ENCODE measurements at places on chromosomes 1 and 21.
A peak's percentile ranks its signal among the peaks of the same experiment; 100 is the strongest.

- no peak for DNase-seq
Measured at GRCh38 chr21:32245971-32246370, 32.9 kb downstream of the MIS18A start.

GRCh38 chr1:231688989-231689388 lies 62.4 kb downstream of the DISC1 start:
- no peak for DNase-seq

DNA sequence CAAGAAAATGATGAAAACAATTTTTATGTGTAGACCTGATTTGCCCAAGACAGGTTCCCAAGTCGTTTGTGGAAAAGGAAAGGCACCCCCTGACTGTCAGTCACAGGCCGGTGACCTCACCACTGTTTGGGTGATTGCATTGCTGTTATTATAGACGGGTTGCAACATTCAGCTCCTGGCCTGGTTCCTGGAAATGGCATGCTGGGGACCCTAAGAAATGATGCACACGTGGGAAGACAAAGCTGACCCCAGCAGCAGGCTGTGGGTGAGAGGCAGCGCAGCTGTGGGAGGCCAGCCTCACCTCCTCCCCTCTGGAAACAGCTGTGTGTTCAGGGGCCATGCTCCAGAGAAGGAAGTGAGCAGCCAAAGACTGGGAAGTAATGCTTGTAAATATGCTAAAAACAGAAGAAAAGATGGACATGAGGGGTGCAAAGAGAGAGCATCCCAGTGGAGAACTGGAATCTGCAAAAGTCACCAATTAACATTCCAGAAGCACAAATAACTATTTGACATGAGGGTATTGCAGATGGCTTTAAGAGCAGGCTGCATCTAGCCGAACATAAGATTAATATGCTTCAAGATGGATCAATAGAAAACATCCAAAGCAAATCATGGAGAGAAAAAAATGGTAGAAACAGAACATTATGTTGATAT lies 23.4 kb upstream of the ABCG1 start:
- DNase-seq: no peak

DNA sequence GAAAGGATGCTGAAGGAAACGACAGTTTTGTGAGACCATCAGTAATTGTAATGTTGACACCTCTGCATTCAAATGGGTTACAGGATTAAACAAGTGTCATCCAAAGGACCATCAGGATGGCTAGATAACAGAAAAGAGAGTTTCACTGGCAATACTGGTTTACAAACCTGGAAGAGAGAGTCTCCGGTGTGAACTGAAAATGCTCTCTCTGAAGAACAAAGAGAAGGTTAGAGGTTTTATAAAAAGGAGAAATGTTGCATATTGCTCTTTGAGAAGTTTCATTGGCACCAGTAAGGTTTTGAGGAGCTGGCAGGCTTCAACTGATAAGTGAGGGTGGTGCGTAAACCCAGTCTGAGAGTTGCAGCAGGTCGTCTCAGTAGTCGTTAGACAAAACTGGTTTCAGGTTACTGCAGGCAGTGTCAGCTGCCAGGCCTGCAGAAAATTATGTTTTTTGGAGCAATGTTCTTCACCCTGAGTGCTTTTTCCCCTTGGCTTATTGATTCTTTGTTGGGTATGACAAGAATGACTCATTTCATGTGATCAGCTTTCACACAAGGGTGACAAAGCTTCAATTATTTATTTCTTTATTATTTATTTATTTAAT lies 42.2 kb downstream of the KCNK1 start:
- no peak for DNase-seq

DNA sequence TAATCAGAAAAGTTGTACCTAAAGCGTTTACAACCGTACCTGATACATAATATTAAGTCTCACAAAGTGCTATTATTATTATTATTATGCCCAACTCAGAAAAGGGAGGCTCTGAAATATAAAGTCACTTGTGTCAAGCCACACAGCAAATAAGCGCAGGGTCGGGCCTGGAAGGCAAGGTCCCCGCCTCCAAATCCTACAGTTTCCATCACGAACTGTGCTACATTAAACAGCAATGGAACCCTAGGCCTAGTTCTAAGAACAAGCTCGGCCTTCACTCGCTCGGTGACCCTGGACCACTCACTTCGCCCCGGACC lies 549 bp downstream of the PARS2 start:
- no peak for DNase-seq

GRCh38 chr21:42220138-42220701 lies 1.3 kb downstream of the ABCG1 start:
- DNase-seq: peak; percentile 39

DNA sequence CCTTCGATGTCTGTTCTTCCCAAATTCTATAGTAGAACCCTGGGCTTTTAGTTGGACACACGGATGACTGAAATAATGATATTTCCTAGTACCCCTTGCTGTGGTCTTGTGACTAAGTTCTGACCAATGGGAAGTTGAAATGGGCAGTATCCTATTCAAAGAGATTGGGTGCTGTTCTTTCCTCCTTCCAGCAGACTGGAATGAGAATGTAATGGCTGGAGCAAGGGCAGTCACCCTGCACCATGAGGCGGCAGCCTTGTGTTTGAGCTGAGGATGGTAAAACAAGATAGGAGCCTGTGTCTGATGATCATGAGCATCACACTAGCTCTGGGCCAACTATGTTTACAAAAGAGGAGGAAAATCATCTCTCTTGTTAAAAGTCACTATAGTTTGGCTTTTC lies 5.1 kb upstream of the SRM start:
- no peak for DNase-seq

DNA sequence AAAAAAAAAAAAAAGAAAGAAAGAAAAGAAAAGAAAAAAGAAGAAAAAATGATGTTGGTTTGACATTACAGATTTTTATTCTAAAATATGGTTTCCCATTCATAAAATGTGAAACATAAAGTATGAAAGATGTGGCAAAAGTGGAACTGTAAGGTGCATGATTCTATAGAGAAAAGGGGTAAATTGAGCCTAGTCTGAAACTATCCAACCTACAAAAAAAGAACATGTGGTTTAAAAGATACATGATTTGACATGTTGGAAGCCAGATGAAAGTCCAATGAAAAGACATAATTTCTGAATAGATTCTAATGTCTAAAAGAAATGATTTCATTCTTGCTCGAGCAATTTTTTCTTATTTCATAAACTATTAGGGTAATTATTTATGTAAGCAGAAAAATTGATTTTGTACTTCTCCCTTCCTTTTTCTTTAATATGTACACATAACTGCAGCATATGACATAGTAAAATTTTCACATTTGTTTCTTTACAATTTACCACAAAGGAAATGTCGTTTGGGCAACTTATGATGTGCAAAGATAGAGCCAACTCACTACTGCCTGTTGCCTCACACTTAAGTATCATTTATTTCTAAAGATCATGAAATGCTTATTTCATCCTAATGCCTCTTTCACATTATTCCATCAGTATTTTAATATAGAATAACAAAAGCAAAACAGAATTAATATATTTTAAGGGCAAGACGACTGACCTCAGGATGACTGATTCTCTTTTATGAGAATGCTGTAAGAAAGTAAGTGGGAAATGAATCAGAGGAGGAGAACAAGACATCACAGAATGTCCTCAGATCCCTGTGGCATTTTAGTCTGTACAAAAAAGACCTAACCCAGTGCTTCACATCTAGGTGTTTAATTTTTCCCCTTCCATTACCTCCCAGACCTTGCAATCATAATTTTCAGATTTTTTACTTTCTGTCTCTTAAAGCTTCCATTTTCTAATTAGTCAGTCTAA lies 165.8 kb upstream of the HMCN1 start:
- no peak for DNase-seq

DNA sequence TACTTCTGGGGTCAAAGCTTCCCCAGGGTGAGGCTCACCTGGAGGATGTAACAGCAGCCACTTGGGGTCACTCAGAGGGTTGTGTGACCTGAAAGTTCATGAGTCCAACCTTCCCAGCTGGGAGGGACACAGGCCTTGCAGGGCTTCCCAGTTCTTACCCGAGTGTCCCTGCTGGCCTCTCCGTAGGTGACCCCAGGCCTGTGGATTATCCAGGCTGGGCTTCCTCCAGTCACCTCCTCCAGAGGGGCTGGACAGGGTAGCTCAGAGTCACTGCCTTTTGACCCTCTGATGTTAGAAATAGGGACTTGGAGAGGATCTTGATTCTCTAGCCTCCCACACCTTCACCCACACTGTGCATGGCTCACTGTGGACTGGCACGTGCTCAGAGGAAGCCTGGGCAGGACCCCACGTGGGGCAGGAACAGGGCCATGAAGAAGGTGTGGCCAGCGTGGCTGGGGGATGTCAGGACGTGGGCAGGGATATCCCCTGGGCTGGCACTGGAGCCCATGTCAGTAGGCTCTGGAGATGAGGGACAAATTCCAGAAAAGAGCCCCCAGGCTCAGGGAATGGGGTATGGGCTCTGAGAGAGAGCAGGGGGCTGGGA lies 131.8 kb downstream of the ACTL8 start:
- DNase-seq: no peak

DNA sequence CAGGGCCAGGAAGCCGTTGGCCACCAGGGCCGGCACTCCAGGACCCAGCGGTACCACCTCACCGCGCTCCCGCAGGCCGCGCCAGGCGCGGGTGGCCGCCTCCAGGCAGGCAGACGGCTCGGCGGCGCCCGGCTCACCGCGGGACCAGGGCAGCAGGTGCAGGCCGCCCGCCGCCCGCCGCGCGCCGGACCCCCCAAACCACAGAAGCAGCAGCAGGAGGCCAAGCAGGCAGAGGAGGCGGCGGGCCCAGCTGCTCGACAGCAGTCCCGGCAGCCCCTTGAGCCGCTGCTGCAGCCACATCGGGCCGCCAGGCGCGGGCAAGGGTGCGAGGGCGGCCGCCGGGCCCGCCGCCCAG lies 312 bp downstream of the KIAA2013 start:
- DNase-seq: no peak

DNA sequence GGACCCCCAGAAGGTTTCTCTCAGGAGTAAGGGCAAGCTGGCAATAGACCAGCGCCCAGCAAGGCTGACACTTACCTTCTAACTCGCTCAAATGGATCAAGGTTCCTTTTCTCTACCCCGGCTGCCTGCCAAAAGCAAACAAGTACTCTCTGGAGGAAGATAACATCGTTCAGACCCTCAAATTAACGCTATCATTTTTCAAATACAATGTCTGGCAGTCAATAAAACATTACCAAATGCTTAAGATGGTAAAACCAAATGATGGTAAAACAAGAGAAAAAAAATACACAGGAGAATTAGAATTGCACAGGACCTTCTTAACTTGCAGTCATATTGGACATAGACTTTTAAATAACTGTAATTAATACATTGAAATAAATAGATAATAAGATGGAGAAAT lies 148.1 kb downstream of the SPATA46 start:
- no peak for DNase-seq

DNA sequence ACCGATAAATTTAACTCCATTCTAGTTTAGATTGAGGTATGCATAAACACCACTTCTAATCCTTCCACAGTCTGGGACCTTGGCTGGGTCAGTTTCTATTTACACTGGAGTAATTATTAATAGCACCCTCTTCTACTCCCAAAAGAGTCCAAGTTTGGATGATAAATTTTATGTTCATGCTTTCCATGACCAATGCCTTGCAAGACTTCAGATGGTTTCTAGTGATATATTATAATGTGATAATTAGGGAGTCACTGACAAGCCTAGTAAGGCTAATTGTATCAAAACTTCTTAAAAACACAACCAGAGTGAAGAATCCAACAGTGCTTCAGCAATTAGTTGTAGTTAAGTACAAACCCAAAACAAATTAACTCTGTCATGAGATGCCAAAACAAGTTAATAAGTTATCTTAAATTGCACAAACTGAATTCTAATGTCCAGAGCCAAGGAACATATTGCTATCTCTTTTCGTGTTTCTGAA lies 489.6 kb downstream of the TTLL7 start:
- DNase-seq: no peak

DNA sequence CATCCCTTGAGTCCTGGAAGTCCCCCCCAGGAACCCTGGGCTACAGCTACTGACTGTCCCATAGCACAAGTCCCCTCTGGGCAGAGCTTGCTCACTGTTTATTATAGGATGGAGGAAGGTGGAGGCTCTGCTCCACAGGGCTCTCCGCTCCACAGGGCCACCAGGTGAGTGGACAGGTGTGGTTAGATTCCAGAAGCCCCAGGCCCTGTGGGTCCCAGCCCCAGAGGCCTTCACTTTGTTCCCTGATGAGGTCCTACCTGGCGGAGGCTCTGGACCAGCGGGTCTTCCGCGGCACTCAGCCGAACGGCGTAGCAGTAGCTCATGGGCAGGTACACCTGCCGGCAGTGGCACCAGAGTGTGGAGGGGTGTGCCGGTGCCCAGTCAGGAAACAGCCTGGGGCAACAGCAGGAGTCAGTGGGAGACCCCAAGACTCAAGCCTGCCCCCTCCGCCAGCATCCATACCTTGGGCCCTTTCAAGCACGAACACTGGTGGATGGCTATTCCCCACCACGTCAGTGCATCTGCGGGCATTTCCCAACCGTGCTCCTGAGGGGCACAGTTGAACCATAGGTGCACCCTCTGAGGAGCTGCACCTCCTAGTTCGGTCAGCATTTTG lies 12.3 kb downstream of the LSS start:
- DNase-seq: no peak

GRCh38 chr21:37787456-37787855 lies 128.8 kb downstream of the KCNJ6 start:
- no peak for DNase-seq

GRCh38 chr1:91173346-91173890 lies 151.6 kb upstream of the ZNF644 start:
- DNase-seq: no peak

DNA sequence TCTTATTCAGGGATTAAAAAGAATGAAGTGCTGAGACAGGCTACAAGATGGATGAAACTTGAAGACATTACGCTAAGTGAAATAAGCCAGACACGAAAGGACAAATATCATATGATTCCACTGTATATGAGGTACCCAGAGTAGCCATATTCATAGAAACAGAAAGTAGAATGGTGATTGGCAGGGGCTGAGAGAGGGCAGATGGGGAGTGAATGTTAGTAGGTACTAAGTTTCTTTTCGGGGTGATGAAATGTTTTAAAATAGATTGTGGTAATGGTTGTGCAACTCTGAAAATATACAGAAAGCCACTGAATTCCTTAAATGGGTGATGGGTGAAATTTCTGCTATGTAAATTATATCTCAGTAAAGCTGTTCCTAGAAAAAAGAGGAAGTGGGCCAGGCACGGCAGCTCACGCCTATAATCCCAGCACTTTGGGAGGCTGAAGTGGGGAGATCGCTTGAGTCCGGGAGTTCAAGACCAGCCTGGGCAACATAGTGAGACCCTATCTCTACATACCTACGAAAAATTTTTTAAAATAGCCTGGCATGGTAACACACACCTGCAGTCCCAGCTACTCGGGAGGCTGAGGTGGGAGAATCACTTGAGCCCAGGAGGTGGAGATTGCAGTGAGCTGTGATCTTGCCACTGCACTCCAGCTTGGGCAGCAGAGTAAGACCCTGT lies 15.9 kb downstream of the SLC27A3 start:
- no peak for DNase-seq

- no peak for DNase-seq
Measured at GRCh38 chr1:212718499-212718898, 18.9 kb upstream of the BATF3 start.

GRCh38 chr1:157199421-157199755 lies 61.2 kb upstream of the ETV3 start:
- DNase-seq: no peak

DNA sequence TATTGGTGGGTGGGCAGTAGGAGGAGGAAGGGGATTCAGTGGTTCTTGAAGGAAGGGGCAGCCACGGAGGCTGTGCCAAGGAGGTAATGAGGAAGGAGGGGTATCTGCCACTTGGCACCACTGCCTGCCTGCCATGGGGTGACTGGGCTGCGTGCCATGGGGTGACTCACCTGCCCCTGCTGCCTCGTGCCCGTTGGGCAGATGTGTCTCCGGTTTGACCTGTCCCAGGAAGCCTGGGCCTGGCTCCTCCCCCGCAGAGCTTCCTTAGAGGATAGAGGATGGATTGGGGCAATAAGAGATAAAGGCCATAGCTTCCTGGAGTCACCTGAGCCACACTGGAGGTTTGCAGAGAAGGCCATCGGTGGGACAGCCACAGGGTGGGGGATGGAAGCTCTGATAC lies 1.7 kb downstream of the PADI3 start:
- no peak for DNase-seq

All from stimulated activated CD4-positive, alpha-beta T cell treated with anti-CD3 and anti-CD28 coated beads, Interleukin-1b, Interleukin-23, amount 100 ng/mL, for 1 hour (primary cell).